LoVo (cell line): ENCODE measurements at places on chromosomes 5 and 9.

- DNase-seq = no peak
These were observed 9.2 kb upstream of the GLE1 start for GRCh38 chr9:128495296-128495695.

- no peak for DNase-seq
These were observed 13.5 kb upstream of the ANKRD33B start for GRCh38 chr5:10550222-10550995.

DNA sequence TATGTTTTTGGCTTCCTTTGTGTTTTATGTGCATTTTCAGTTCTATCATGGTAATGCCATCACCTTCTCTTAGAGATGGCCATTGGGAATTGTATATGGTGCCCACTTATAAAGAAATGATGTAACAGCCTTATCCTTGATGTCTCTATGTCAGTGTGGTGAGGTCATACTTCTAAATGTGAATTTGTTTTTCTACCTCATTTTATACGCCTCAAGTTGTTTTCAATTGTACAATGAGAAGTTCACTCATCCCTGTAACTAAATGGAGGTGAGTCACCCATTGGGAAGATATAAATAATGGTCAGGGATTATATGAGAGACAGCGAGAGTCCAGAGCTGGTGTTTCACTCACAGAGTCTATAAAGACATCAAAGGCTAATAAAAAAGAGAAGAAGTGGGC is 402.4 kb downstream of the AGTPBP1 start:
- peak; percentile 23 for DNase-seq

- DNase-seq = no peak
These were observed 30.9 kb downstream of the NTNG2 start for GRCh38 chr9:132192728-132193127.

DNA sequence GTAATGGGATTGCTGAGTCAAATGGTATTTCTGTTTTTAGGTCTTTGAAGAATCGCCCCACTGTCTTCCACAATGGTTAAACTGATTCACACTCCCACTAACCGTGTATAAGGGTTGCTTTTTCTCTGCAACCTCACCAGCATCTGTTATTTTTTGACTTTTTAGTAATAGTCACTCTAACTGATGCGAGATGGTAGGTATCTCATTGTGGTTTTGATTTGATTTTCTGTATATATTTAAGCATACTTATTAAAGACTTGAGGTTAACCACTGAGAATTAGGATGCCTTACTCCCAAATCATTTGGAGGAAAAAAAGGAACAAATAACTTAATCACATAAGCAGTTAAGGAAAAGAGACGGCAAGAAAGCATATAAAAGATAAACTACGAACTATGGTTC is 181.6 kb upstream of the FST start:
- no peak for DNase-seq

DNA sequence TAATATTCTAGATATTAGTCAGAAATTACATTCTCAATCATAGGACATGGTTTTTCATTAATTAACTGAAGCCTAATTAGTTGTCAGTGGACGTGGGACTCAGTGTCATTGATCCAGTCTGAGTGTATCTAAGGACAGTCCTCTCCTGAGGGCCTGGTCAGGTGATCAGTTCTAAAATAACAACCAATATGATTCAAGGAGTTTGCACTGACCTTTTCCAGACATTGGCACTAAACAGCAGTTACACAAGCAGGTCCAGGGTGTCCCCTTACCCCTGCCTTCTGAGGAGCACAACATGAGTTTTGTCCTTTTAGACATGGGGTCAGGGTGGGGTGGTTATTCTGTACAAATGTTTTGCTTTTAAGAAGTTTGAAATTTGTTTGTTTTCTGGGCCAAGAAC is 97.8 kb downstream of the CMYA5 start:
- DNase-seq = no peak

GRCh38 chr5:124895236-124895635 is 148.8 kb upstream of the ZNF608 start:
- DNase-seq = no peak
